NCI-H1436 (cell line): ENCODE measurements at places on chromosomes 12 and 14.
A peak's percentile ranks its signal among the peaks of the same experiment; 100 is the strongest.

DNA sequence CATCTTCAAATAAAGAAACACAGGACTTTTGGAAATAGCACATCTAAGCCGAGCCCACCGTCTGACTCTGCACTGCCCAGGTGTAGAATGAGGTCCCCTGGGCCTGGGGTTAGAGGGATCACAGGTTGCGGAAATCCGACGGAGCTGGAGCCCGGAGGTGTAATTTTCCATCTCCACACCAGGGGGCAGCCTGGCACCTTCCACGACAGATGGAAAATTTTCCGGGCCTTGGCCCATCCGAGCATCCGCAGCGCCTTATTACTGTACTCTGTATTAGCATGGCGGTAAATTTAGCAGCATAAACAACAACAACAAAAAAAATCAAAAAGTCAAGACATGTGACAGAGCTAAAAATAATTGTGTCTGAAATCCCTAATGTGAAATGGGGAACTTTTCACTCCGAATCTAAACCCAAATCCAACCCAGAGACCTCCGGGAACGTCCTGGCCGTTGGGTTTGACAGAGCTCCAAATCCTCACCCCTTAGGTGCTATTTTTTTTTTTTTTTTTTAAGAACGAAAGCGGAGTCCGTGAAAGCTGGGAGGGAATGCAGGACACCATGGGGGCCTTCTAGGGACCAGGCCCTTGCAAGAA, 93.9 kb downstream of the KSR2 start:
- DNase-seq = peak; percentile 70

DNA sequence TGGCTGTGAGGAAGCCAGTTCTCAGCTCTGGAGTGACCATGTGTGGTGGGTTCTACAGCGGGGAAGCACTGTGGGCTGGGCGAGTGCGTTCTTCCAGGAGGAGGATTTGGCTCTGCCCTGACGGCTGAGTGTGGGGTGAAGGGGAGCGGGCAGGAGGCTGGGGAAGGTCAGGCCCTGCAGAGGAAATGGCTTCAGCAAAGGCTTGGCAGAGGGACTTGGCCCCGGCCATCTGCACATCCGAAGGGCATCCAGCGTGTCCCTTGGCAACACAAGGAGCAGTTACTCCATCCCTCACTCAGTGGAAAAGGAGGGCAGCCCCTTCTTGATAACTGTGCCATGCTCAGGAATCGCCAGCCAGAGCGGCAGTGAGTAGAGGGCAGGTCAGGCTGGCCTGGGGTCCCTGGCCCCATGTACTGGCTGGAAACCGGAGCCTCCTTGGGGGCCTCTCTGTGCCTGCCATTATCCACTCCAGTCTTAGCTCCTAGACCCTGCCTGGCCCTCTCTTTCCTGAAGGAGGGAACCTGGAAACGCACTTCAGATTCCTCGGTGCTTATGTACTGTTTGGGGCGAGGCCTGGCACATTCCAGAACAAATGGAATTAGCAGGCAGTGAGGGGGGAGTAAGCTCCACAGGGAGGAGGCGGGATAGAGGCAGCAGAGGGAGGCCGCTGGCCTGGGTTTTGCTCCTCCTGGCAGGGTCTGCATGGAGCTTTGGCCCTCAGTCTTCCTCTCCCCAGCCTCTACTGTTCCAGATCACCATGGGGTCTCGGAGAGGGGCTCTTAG, 133.6 kb upstream of the NCOR2 start:
- DNase-seq = no peak

DNA sequence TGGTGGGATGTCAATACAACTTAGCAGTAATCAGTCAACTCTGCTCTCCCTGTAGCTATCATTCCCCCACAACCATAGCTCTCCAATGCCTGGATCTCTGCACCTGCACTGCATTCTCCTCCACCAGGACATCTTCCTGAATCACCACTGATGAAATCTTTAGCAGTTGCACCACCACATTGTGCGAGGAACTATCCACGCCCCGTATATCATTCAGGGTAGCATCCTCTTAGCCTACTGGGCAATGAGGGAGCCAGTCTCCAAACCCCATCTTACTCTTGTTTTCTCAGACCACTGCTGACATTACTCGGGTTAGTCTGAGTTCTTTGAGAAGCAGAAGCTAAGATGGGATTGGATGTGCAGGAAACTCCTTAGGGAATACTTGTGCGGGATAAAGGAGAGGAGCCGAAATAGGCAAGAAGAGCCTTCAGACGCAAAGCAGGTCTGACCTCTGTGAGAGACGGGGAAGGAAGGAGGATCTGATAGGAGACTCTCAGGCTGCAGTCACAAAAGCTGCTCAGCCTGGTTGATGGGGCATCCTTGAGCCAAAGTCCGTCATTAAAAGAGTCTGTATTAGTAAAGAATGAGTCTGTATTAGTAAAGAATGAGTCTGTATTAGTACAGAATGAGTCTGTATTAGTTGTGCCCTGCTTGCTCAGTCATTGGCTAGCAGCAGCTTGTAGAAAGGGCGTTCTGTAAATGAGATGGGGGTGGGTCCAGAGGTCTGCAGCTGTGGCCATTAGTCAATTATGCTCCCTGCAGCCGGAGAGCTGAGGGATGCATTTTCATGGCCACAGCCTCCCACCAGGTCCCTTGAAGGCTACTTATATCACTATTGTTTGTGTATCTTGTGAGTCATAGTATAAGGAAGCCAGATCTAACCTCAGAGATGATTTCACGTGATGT, 49.6 kb upstream of the RASSF3 start:
- no peak for DNase-seq

GRCh38 chr12:52256584-52256935, 17.9 kb upstream of the KRT86 start:
- no peak for DNase-seq

DNA sequence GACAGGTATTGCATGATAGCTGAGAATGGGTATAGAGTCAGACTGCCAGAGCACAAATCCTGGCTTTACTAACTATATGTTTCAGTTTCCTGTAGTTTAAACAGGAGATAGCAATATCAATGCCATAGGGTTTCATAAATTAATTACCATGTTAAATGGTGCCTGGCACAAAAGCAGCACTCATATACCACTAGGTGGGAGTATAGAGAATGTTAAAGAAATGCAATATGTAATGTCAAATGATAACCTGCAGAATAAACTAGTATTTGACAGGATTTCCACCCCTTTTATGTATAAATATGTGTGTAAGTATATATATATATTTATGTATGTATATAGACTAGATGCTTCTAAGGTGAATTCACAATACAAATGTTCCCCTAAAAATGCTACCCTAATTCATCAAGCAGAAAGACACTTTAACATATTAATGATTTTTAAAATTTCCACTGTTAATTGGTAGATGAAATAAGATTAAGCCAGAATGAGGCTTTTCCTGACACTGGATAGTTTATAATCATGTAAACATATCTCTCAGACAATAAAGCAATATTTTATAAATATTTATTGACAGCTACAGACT, 8.6 kb downstream of the WDR89 start:
- DNase-seq = no peak
